ENCODE measurements at places on chromosomes 5 and 9.
A peak's percentile ranks its signal among the peaks of the same experiment; 100 is the strongest.

- DNase-seq, result no peak
- no peak overlapping the region for H3K4me3 ChIP-seq
- peak overlapping the region; percentile 34 for H3K27ac ChIP-seq
- no peaks in the 10 kb centered on the region for H3K36me3 ChIP-seq
- H3K27me3 ChIP-seq, result no peaks in the 10 kb centered on the region
- H3K4me1 ChIP-seq, result peaks cover 14% of the 10 kb centered on the region
Measured at GRCh38 chr5:154221371-154221896, 30.9 kb downstream of the GALNT10 start.

GRCh38 chr9:136978073-136978864 lies 965 bp downstream of the PTGDS start:
- peaks cover 53% of the 10 kb centered on the region for H3K4me1 ChIP-seq
- peak overlapping the region; percentile 54 for H3K4me3 ChIP-seq
- no peak for DNase-seq
- H3K36me3 ChIP-seq, result no peaks in the 10 kb centered on the region

GRCh38 chr5:173675287-173675996 lies 59.0 kb upstream of the BOD1 start:
- no peaks in the 10 kb centered on the region for H3K36me3 ChIP-seq
- no peak overlapping the region for H3K4me3 ChIP-seq
- DNase-seq, result no peak
- peaks cover 46% of the 10 kb centered on the region for H3K27me3 ChIP-seq

GRCh38 chr9:123074628-123075027 lies 41.2 kb downstream of the GPR21 start:
- no peaks in the 10 kb centered on the region for H3K27me3 ChIP-seq
- peaks cover 89% of the 10 kb centered on the region for H3K36me3 ChIP-seq
- no peak overlapping the region for H3K27ac ChIP-seq

- H3K4me1 ChIP-seq, result peaks cover 14% of the 10 kb centered on the region
- H3K27me3 ChIP-seq, result no peaks in the 10 kb centered on the region
- DNase-seq, result no peak
- H3K4me3 ChIP-seq, result no peak overlapping the region
- no peak overlapping the region for H3K27ac ChIP-seq
Measured at GRCh38 chr9:72473474-72474261, 47.7 kb upstream of the TMC1 start.
